EL (cell line): ENCODE measurements at places on chromosomes 4 and X.

- DNase-seq: no peak
Measured at GRCh38 chr4:114907568-114907967, 205.9 kb downstream of the NDST4 start.

GRCh38 chrX:67570839-67571238 lies 27.0 kb downstream of the AR start:
- DNase-seq: no peak

DNA sequence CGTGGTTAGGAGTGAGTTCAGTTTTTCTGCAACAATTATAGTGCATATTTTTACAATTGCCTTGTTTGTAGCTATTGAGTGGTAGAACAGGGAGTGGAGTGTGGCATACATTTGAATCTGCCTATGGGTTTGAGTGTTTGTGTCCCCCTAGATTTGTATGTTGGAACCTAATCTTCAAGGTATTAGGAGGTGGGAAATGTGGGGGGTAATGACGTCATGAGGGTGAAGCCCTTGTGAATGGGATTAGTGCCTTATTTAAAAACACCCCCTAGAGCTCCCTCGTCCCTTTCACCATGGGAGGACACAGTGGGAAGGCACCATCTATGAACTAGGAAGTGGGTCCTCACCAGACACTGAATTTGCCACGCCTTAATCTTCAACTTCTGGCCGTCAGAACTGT lies 819.6 kb downstream of the NLGN4X start:
- no peak for DNase-seq

- DNase-seq: no peak
Measured at GRCh38 chr4:1979477-1980196, 29.1 kb downstream of the NELFA start.

GRCh38 chr4:14906805-14907204 lies 95.5 kb upstream of the CPEB2 start:
- no peak for DNase-seq

GRCh38 chr4:172953896-172954568 lies 214.6 kb upstream of the GALNT7 start:
- no peak for DNase-seq

DNA sequence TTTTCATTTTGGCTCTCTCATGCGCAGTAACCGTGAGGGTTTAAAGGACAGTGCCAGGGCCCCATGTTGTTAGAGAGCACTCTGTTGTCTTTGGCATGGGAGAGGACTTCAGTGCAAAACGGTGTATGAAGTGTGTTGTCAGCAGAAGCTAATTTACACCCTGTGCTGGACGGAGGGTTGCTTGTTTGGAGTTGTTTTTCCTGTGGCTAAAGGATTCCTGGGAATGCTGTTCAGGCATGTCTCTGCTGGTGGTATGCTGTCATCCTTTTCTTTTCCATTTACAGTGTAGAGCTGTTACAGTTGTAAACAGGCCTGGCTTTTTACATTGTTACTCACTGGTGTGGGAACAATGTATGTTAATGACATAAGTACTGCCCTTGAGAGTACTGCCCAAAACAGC lies 206.3 kb downstream of the CBR4 start:
- peak; percentile 70 for DNase-seq

DNA sequence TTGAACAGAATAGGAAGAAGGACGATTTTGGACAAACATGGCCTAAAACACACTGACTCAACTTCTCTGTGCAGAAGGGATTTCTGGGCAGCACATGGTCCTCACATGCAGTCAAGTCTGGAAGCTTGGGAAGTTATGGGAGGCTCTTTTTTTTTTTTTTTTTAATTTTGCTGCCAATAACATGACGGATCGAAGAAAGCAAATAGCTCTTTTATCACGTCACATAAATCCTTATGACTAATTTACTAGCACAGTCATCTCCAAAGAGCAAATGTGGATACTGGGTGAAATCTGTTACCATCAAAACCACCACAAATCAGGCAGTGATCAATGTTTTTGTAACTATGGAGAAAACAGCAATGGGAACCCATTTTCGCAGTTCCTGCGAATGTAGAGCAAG lies 193.3 kb upstream of the FAM9B start:
- peak; percentile 54 for DNase-seq

DNA sequence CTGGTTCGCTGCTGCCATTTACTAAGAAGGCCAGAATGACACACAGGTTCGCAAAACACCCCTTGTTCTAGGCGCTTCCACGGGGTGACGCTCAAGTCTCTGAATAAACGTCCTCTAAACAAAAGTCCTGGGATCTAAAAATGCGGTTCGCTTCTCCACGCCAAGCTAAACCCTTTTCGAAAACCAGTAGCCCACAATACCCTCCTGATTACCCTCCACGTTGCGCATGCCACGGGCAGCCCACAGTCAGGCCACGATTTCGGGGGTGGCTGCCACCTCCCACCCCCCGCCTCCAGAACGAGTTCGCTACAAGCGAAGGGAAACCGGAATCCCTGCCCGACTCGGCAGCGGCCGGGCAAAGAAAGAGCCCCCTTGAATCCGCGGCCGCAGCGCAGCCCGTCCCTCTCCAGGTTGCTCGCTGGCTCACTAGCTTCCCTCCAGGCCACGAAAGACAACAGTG lies 423 bp downstream of the RPL39 start:
- no peak for DNase-seq

- DNase-seq: no peak
Measured at GRCh38 chr4:86896596-86896995, 4.4 kb upstream of the C4orf36 start.

DNA sequence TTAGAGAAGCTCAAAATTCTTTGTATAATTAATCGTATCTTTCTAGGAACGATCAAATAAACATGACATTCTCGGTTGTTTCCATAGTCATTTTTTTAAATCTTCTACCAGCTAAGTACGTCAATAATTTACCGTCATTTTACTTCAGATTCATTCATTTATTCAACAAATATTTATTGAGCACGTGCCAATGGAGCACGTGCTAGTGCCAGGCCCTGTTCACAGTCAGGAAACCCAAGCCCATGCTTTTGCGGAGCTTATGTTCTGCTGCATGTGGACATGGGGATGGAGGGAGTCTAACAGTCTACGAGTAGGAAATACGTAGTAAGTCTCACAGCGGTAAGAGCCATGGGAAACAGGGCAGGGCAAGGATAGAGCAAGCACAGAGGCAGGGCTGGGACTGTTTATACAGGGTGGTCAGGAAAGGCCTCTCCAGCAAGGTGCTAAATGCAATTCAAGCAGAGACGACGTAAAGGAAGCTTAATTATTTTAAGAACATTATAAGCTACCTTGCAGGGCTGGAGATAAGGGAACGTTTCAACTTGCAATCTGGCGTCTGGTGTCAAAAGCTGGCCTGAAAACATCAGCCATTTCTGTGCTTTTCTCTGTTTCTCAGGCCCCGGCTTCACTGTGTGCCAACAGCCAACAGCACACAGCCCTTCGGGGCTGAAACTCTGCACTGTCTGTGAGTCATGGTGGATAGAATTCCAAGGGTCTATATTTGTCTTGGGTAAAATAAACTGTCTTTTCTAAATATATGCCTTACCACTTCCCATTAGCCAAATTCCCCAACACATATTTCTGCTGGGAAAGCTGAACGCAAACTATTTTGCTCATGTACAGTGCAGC lies 517.1 kb upstream of the ZFP42 start:
- peak; percentile 91 for DNase-seq

DNA sequence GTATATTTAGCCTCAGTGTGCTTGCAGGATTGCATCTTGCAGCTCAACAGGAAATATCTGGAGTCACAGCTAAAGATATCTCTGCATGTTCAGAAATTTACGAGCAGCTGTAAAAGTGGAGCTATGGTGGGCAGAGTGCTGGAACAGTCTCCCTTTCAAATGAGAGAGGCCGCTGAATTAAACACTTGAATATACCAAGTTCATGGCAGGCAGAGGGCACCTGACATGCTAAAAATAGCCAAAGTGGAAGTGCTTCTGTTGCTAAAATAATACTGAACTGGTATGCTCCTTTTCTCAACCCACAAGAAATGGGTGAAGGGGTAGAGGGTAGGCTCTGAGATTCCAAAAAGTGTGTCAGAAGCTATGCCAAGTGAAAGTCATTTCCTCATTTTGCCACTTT lies 98.1 kb downstream of the MGST2 start:
- DNase-seq: no peak

- DNase-seq: peak; percentile 72
Measured at GRCh38 chrX:49079489-49080428, at the start of gene WDR45. Gene WDR45 (minus strand): TSS chrX:49079887. CDS start chrX:49078095, 1,792 bp downstream.

- no peak for DNase-seq
Measured at GRCh38 chrX:112120721-112121120, 38.1 kb upstream of the TRPC5 start.

DNA sequence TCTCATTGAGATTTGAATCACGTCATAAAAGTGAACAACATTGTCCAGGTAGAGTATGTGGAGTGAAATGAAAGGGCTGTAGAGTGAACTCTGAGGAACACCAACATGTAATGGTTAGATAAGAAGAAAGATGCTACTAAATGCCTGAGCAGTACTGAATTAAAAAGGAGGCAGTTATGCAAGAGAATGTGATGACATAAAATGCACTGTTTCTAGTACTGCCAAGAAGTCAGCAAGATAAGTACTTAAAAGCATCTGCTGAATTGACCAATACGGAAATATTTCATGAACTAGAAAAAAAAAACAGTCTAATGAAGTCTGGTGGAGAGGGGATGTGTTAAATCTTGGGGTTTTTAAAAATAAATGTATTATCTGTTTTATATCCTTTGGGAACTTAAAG lies 583.8 kb upstream of the GALNT7 start:
- DNase-seq: no peak

- DNase-seq: no peak
Measured at GRCh38 chr4:1380368-1381151, 25.7 kb downstream of the NKX1-1 start.

- no peak for DNase-seq
Measured at GRCh38 chrX:153628129-153628528, 18.9 kb upstream of the DUSP9 start.

GRCh38 chr4:138696058-138696457 lies 319.5 kb upstream of the NOCT start:
- DNase-seq: no peak

DNA sequence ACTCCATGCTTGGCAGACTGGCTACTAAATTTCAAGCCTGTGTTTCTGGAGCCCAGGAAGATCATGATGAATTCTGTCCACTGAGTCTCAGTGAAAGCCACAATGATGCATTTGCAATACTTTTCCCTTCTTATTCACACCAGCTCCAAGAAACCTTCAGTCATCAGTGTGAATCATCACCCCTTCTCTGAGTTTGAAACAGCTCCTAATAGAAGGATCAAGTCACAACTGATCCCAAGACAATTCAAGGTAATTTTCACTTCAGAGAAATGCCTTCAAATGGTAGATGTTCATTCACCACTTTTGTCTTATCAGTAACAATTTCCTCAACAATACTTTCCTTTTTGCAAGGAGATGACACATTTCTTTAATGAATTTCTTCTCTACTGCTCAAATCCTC lies 257.4 kb downstream of the NLGN4X start:
- no peak for DNase-seq

- peak; percentile 40 for DNase-seq
Measured at GRCh38 chrX:106955004-106955772, 35.0 kb downstream of the CLDN2 start.

- no peak for DNase-seq
Measured at GRCh38 chr4:94841864-94842221, 84.1 kb downstream of the BMPR1B start.

GRCh38 chr4:17323554-17324385 lies 188.1 kb downstream of the QDPR start:
- DNase-seq: peak; percentile 48

- DNase-seq: no peak
Measured at GRCh38 chrX:18875256-18875878, 108.5 kb downstream of the PHKA2 start.

DNA sequence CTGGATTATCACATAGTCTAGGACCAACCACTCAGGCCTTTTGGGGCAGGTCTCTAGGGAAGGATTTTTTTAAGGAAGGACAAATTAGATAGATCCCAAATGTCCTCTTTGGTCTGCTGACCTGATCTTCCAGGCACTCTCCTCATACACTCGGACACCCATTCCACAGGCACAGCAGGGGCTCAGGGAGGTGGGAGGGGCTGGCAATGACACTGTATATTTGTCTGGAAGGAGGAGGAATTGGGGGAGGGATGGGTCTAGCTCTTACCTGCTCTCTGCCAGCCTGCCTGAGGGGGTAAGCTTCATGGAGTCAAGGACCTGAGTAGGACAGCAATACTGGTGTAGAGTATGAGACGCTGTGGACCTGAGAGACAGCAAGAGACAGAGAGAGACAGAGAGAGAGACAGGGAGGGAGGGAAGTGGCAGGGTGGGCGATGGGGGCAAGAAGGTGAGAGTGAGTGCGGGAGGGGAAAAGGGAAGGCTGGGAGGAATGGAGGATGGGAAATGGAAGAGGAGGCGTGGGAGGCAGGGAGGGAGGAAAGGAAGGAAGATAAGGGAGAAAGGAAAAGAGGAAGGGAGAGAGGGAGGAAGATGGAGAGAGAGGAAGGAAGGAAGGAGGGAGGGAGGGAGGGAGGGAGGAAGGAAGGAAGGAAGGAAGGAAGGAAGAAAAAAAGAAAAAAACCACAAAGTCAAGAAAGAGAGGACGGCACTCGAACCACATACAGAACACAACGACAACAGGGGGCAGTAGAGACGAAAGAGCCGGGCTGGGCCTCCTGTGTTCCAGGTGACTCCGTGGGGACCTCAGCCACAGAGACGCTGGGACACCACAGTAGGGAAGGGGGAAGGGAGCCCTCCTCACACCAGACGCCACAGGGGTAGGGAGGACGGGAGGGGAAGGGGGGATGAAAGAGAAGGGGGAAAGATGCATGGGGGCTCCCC lies 1.8 kb downstream of the IQSEC2 start:
- DNase-seq: no peak
